ENCODE measurements at places on chromosomes 3 and 15.

- no peak for DNase-seq
Observed at GRCh38 chr15:40075298-40076044, 33.2 kb downstream of the BMF start.

GRCh38 chr15:82944821-82945220, 7.7 kb downstream of the HOMER2 start:
- DNase-seq, result no peak

DNA sequence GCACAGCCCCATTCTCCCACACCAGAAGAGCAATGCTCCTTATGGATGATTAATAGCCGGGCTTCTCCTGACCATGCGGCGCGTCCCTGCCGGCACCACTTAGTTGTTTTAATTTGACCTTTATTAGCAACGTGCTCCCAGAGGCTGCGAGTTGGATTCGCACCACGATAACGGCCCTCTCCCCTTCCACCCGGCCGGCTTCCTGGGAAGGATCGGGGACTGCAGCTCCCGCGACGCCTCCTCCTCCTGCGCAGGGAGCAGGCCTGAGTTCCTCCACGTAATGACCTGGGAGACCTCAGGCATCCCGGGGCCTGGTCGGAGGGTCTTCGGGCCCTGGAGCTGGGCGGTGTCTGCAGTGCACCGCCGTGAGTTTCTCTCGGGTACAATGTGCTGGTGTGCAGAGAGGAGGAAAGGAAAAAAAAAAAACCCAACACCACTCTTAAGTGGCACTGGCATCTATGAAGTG, 243.3 kb upstream of the TOPAZ1 start:
- DNase-seq, result no peak

DNA sequence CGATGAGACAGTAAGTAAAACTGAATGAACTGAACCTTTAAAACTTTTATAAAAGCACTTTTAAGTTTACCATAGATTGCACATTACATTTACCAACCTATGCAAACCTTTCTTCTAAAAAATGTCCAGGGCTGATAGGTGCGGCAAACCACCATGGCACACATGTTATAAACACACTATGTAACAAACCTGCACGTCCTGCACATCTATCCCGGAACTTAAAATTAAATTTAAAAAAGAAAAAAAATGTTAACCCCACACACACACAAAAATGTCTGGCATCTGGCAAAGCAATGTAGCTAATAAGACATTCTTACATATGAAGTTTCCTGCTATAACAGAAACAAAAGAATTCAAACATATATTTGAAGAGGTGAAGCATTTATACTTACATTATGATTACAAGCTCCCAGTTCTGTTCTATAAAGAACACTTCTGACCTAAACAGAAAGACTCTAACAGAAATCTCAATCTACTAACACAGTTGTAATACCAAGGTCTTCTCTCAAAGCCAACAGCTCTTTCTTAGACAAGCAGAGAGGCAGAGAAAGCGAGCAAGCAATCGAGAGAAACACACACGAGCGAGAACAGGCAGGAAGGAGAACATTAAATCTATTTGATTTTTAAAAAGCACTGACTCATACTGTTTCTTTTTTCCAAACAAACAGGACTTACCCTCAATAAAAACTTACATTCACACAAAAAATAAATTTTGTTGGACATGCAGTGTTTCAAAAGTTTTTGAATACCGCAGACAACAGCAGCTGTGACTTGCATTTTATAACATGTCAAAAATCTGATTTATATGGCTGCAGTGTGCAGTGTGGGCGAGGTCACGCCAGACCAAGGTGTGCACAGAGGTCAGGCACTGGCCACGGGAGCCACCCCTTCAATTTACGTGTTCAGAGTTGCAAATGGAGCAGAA, at the start of gene NRG4:
Gene NRG4 (minus strand): TSS at position 798 of the 925 bp plus-strand sequence. CDS start 1,194 bp downstream, outside the sequence.
- DNase-seq, result no peak

GRCh38 chr15:50100486-50100885, 18.5 kb downstream of the ATP8B4 start:
- no peak for DNase-seq

GRCh38 chr3:141243271-141243707, 11.7 kb downstream of the PXYLP1 start:
- DNase-seq, result no peak

DNA sequence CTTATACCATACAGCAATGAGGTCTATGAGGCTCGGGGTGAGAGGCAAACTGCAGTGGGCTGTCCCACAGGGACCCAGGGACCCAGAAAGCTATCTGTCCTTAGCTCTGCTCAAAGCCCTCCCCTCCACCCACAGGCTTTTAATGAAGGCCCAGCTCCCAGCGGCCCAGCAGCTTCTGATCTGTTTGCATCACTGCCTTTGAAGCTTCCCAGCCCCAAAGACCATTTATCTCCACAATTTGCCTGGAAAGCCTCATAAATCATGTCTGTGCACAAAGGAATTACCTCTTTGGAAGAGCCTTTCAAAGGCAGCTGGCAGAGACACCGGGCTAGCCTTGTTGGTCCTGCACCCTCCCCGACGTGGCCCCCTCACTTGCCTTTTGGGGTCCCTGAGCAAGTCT, 123.9 kb downstream of the RAB11A start:
- DNase-seq, result no peak

DNA sequence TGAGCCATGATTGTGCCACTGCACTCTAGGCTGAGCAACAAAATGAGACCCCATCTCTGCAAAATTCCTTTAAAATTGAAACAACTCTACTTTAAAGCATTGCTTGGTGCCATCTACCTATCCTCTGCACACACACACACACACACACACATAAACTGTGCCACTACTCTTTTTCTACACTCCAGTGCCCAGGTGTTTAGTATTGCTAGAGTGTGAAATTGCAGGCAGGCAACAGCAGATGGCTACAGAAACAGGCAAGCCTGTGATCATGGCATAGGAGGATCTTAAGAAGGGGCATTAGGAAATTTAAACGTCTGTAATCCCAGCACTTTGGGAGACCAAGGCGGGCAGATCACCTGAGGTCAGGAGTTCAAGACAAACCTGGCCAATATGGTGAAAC, 39.0 kb downstream of the SIDT1 start:
- no peak for DNase-seq

GRCh38 chr3:159995091-159995490, 6.5 kb downstream of the IL12A start:
- no peak for DNase-seq

GRCh38 chr15:85365980-85366379, 14.4 kb upstream of the AKAP13 start:
- no peak for DNase-seq

DNA sequence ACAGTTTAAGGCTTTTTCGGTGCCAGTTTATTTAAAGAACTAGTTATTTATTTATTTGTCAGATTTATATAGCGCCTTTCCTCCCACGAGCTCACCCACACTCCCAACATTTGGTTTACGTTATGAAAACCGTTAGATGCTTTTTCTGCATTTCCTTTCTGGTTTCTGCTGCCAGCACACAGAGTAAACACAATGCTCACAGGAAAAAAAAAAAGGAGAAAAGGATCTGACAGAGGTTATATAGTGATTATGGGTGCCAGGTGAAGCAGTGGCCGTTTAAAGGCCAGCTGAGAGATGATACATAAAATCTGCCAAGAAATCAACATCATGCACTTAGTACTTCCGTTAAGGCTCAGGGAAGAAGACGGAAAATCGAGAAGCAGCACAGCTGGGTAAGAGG, 37.9 kb downstream of the ETV5 start:
- DNase-seq, result no peak

- DNase-seq, result no peak
Observed at GRCh38 chr15:93219859-93220420, 130.9 kb upstream of the RGMA start.

DNA sequence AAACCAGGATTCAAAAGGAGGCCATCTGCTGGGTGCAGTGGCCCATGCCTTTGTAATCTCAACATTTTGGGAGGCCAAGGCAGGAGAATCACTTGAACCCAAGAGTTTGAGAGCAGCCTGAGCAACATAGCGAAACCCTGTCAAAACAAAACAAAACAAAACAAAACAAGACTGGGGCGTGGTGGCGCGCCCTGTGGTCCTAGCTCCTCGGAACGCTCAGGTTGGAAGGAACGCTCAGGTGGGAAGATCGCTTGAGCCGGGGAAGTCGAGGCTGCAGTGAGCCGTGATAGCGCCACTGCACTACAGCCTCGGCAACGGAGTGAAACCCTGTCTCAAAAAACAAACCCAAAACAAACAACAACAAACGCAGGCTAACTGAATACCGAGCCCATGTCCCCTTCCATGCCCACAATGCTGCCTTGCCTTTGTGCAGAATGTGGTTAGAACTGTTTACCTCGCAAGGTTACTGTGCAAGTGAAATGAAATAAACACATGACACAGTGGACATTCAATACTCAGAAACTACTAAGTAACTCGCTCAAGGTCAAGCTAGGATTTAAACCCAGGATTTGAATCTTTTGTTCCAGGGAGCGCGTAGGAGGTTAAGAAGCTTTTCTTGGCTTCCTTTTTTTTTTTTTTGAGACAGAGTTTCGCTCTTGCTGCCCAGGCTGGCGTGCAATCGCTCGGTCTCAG, 766 bp upstream of the EMC4 start:
- DNase-seq, result no peak

DNA sequence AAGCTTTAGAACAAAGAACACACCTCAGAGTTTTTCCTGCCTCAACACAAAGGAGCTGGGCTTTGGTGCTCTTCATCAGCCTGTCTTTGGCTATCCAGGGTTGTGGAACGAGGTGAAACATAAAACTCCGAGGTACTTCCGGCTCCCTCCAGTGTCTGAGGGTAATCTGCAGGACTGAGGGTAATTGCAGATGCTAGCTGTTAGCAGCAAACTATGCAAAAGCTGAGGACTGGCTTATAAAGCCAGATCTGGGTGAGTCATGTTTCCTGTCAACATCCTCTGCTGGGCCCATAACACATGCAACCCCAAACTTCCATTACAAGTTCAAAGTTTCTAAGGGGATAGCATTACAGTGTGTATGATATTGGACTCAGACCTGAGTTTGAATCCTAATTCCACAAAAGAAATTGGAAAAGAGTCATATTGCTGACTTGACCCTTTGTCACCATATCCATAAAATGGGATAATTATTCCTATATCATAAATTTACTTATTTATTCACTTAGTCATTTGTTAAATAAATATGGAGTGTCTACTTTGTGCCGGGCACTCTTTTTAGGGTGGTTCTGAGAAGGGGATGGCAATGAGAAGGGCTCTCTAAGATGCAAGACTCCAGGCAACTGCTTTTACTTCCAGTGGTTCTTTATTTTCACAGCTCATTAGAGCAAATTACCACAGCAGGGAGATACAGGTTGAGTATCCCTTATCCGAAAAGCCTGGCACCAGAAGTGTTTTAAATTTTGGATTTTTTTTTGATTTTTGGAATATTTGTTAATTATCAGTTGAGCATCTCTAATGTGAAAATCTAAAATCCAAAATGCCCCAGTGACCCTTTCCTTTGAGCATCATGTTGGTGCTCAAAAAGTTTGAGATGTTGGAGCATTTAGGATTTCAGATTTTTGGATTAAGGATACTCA, 9.5 kb upstream of the TRIM69 start:
- DNase-seq, result no peak

- no peak for DNase-seq
Observed at GRCh38 chr3:151864423-151865101, 8.9 kb upstream of the SUCNR1 start.

DNA sequence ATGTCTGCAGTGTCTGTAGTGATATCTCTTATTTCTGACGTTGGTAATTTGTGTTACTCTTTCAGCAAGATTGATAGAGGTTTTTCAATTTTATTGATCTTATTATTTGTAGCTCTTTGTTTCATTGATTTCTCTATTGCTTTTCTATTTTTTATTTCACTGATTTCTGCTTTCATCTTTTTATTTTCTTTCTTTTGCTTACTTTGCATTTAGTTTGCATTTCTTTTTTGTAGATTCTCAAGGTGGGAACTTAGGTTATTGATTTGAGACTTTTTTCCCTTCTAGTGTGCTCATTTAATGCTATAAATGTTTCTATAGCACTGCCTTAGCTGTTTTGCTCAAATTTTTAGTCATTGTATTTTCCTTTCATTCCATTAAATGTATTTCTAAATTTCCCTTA, 49.5 kb upstream of the GABRG3 start:
- no peak for DNase-seq

DNA sequence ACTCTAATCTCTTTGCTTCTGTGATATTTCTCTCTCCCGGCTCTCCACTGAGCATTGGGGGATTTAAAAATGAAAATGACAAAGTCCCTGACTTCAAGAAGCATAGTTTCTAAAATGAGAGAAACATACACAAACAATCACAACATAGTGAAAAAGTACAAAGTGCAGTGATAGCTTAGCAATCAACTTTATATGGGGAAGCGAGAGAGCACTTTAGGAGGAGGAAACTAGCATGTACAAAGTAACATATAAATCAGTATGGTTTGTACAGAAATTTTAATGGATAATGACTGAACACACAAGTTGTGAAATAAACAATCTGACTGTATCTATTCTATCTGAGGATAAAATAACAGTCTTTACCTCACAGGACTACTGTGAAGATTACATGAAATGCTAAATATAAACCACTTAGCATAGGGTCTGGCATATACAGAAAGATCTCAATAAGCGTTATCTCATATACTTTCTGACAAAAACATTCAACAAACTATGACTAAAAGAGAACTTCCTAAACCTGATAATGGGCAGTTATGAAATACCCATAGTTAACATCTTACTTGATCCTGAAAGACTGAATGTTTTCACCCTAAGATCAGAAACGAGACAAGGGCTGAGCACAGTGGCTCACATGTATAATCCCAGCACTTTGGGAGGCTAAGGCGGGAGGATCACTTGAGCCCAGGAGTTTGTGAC, 61.2 kb downstream of the PEAK1 start:
- no peak for DNase-seq

DNA sequence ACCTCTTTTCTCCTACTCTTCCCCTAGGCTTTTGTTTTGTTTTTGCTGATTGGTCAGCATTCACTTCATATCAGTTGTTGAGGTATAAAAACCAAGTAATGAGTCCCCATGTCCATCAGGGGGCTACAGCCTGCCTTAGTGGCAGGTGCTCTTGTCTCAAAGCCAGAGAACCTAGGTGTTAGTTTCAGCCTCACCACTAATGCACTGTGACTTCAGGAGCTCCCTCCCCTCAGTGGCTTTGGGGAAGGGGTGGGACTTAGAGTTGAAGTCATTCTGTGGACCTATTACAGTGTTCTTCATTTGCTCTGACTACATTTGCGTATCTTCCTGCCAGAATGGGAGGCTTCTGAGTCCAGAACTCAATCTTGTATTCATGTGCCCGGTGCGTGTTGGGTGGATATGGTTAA, 41.6 kb downstream of the NR2C2 start:
- peak; percentile 42 for DNase-seq

- DNase-seq, result no peak
Observed at GRCh38 chr3:190581041-190581541, 67.2 kb downstream of the IL1RAP start.

- DNase-seq, result no peak
Observed at GRCh38 chr3:127336101-127336500, 48.3 kb upstream of the PRR20G start.

DNA sequence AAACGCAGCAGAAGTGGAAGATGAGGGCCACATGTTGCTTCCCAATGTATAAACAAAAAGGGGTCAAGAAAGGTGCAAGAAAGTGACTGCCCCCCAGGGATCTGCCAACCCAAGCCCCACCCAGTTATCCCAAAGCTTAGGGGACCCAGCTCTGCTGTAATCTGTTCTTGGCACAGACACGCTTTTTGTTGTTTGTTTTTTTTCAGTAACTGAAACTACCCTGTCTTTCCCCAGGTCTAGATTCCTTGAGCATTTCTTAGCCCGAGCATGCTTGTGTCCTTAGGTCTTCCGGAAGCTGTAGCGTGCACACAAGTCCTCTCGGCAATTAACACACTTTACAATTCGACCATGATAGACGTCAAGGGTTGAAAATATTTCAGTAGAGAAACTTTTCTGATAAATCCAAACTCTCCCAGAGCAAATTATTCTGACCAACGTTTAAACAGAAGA, 8.5 kb upstream of the PPARG start:
- DNase-seq, result no peak

All from GM12892 (cell line).